Skin of body (tissue), 3 donors: ENCODE measurements at places on chromosomes 6 and 20. TPM values are rescaled to one million over a fixed set of nuclear protein-coding genes. Genes with fewer than 3 reads are reported as not detected.

The RAB44 gene
- 0.59 TPM for total RNA-seq

The TRIM40 gene
- total RNA-seq = not detected

The OR2H2 gene
- total RNA-seq = not detected

The SLC52A3 gene
- total RNA-seq = 1.5 TPM

The ALDH5A1 gene
- total RNA-seq = 7.7 TPM

The ARFGEF3 gene
- 1.1 TPM for total RNA-seq

The DEFB125 gene
- total RNA-seq = not detected

The DLL1 gene
- 11.2 TPM for total RNA-seq

The FOXQ1 gene
- 2.2 TPM for total RNA-seq

The FAM209B gene
- total RNA-seq = not detected

The GPLD1 gene
- total RNA-seq = 10.2 TPM
